ENCODE measurements at places on chromosomes 7 and 10.

- no peak for DNase-seq
Measured at GRCh38 chr7:69656077-69656476, 57.8 kb downstream of the AUTS2 start.

DNA sequence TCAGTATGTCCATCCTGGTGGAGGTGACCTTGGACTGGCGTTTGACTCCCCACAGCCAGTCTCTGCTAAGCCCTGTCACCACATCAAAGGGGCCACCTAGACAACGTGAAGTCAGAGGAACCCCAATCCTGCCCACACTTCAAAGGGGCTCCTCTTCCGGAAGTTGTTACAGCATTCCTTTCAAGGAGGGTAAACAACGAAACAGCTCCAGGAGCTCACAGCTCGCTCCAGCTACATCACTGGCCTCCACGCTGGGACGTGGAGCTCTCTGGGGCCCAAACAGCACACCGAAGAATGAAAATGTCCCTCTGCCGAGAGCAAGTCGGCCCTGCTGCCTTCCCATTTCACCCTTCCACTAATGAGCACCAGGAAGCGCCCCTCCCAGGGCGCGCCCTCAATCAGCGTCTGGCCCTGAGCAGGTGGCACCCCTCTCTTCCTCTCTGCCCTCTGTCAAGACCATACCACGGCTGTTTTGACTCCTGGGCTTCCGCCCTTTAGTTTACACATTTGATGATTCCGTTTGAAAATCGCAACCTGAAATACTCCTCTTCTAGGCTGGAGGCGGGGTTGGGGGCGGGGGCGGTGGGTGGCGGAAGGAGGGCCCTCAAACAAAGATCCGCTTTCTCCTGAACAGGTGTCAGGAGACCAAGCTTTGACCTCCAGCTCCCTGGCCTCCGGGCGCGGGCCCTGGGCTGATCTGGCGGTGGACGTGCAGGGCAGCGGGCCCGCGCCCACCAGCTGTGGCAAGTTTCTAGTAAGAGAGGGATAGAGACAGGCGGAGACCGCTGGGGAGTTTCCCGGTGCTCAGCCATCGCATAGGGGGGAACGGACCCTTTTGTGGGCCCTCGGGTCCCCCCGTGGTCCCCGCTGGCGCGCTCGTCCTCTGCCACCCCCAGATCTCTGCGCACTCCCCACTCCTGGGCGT lies 53.1 kb upstream of the KDM7A start:
- no peak for DNase-seq

DNA sequence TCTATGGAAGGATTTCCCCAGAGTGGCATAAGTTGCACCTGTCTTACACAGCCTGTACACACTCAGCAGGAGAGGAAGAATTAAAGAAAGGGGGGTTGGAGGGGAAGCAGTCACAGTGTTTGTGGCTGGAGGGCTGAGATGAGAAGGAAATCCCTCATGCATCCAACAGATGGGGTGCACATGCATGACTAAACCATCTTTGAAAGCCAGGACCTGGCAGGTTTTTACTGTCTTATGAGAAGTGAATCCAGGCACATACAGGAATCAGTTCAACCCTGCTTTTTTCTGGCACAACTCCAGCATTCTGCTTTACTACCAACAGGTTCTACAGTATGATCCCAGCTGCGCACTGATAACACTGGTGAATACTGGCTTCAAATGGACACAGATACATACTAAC lies 107.7 kb downstream of the CACNA2D1 start:
- DNase-seq = peak; percentile 93

- no peak for DNase-seq
Measured at GRCh38 chr7:42946627-42946950, 14.4 kb downstream of the MRPL32 start.

- no peak for DNase-seq
Measured at GRCh38 chr7:37933018-37933566, 12.7 kb downstream of the EPDR1 start.

- DNase-seq = no peak
Measured at GRCh38 chr7:77245015-77245755, 45.6 kb upstream of the FGL2 start.

GRCh38 chr10:12549297-12549696 lies 199.9 kb downstream of the CAMK1D start:
- no peak for DNase-seq

GRCh38 chr10:120495226-120496009 lies 38.4 kb downstream of the PLPP4 start:
- DNase-seq = no peak

DNA sequence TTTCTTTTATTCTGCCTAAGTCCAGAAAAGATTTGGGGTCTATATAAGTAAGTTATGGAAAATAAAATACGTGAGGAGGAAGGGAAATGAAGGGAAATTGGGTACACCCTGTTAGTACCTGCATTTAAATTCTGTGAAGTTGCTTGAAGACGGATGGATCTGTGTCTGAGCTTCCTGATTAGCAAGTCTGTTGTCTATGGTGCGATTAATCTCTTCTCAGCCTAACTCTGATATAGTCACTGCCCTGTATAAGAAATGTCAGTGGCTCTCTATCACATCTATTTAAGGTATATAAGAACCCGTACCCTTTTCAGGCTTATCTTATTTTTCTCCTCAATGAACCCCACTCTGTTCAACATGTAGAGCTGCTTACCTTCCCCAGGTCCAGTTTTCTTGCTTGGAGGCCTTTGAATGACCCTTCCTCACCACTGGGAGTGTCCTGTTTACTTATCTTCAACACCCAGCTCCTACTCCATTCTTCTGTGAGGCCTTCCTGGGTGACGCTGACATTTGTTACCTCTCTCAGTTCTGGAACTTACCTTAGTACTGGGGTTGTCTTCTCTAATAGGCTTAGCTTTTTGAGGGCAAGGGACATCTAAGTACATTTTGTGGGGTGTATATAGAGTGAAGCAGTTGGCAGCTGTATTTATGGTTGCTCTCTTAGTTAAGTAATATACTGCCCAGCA lies 149.6 kb upstream of the PRPS1L1 start:
- no peak for DNase-seq

GRCh38 chr7:8179486-8179885 lies 82.5 kb downstream of the ICA1 start:
- DNase-seq = no peak

GRCh38 chr10:84704101-84704500 lies 375.7 kb downstream of the CCSER2 start:
- DNase-seq = no peak

- DNase-seq = no peak
Measured at GRCh38 chr10:71782221-71782916, 9.0 kb upstream of the VSIR start.

DNA sequence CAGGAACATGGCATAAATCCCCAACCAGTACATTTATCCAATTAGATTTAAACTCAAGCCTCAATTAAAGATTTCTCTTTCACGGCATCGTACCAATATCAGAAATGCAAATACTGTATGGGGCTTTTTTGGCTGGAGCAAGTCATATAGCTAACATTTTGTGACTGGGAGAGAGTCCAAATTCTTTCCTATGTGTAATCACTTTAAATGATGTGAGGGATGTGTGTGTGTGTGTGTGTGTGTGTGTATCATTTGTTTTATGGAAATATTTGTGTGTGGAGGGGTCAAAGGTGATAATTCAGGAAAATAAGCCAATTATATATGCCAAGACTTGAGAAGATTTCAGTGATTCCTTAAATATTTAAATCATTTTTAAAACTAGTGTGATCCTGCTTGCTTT lies 196.6 kb downstream of the TRIL start:
- DNase-seq = peak; percentile 39

GRCh38 chr10:103186128-103186527 lies 6.9 kb downstream of the NT5C2 start:
- DNase-seq = no peak

DNA sequence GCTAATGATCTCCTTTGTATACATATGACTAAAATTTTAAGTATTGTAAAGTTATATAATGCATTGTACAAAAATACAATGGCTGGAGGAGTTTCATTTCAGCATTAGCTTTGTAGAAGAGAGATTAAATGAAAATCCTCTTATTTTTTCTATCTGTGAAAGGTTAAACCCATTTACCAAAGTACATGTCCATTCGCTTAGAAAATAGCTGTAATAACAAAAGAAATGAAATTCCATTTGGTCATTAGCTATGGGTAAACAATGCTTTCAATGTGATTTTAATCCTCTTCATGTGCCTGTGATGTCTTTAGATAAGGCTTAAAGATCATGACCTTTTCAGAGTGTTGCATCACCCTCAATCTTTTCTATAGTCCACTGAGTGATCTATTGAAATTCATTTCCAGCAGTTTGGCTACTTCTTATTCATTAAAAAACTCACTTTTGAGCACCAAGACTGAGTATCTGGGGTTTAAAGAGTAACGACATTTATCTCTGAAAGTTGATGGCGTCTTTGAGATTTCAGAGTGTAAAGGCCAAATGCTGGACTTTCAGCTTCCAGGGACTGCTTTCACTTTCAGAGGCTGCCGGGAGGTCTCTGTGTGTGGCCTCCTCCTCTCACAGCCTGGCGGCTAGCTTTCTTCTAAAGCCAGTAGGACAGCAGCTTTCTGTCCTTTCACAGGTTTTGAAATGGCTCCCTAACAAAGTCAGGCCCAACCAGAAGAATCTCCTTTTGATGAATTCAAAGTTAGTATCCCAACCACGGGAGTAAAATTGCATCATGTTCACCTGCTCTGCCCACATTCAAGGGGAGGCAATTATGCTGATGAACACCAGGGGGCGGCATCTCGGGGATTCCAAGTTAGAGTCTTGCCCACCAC lies 701.4 kb upstream of the COBL start:
- no peak for DNase-seq

DNA sequence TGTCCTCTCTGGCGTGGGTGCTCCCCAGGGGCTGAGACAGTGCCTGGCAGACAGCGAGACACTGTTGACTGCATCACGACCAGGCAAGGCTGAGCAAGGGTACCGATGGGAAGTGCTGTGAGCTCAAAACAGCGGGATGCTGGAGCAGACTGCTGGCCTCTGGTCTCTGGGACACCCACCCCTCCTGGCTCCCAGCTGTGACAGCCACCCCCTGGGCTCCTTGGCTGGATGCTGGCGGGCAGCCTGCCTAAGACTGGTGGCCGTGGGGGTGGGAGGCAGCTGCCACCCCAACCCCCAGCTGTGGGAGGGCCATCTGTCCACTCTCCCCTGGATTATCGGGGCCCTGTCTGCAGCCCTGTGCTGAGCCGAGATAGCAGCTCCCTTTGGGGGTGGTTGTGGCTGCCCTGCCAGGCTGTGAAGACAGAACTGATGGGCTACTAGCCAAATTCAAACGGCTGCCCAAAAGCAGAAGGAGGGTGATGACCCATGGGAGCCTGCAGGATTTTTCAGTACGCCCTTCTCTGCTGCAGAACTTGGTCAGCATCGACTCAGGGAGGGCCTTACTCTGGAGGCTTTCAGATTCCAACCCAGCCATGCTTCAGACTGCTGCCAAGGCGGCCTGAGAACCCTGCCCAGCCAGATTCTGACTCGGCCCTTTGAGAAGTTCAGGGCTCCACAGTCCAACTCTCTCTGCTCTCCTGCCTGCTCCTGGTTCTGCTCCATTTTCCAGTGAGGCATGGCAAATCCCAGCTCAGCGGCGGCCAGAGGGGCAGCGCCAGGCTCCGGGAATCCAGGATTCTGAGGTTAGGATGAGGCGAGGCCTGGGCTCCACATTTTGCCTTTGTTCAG lies 125.3 kb downstream of the NEURL1 start:
- DNase-seq = no peak

- DNase-seq = no peak
Measured at GRCh38 chr7:50495746-50496145, 45.6 kb upstream of the FIGNL1 start.

DNA sequence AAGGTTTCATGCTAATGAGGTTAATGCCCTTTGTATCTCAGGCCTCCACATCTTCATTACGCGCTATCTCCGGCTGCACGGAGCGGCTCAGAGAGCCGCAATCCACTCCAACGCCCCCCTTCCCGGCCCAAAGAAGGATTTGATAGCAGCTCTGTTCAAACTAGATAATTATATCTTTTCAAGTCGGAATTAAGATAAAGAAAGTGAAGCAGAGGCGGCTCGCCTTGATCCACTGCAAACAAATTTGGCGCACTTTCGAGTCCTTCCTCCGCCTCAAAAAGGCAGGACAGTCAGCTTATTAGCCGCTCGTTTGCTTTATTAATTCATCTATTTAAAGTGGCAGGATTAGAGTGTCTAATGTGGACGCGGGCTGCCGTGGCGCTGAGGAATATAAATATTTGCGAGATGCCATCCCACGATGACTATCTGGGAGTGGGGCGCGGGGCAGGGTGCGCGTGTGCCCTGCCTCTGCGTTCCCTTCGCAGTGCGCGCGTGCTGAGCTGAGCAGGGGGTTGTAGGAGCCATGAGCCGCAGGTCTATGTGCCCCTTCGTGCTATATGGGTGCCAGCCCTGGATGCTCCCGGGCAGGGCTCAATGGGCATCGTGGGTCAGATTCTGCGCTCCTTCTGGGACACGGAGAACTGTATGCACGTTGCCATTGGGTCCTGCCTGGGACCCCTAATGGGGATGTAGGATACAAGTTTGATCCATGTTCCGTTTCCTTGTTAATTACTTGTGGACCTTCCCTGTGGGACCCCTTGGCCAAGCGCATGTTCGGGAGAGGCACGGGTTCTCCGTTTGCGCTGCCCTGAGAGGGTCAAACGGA lies 9.0 kb downstream of the EMX2 start:
- DNase-seq = no peak

DNA sequence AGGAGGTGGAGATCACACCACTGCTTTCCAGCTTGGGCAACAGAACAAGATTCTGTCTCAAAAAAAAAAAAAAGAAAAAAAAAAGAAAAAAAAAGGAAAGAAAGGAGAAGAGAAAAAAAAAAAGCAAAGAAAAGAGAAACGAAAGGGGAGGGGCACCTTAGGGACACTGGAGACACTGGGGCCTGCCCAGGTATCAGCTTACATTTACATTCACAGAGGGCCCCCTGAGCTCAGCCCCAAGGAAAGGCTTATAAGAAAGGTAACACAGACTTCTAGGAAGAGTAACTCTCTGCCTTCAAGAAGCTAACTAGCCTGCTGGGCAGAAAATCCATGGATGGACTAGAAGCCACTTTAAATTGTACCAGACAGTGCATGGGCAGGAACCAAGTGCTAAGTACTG lies 108.8 kb downstream of the NPY start:
- no peak for DNase-seq

- no peak for DNase-seq
Measured at GRCh38 chr7:100825751-100826513, 1.4 kb downstream of the EPHB4 start.

DNA sequence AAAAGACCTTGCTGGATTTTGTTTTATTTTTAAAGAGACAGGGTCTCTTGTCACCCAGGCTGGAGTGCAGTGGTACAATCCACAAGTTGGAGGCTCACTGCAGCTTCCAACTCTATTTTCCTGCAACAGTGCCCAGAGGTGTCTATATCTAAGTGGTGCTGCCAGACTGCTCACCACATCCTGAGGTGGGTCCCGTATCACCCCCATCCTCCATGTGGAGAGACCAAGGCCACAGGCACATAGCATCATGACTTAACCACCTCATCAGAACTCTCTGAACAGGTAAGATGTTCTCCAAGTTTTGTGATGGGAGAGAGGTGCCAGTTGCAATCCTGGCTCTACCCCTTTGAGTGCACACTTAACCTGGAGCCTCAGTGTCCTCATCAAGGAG lies 98.2 kb downstream of the RNF216 start:
- DNase-seq = no peak

DNA sequence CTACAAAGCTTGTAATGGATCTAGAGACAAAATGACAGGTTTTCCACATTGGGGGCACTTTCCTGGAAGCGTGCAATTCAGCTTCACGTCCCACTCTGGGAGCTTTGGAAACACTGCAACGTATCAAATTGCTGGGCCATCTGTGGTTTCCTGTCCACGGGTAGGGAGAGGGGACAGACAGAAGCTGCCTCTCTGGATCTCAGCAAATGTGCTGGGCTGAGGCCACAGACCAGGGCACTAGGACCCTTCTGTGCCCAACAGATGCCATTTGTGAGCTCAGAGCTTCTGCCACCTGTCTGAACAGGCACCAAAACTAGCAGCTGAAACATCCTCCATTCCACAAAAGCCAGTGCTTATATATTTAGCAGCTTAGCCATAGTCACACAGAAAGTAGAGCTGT lies 40.9 kb upstream of the FRMD4A start:
- no peak for DNase-seq
